ENCODE measurements at places on chromosomes 3 and 15. TPM values are rescaled to one million over a fixed set of nuclear protein-coding genes. Genes with fewer than 3 reads are reported as not detected.

DNA sequence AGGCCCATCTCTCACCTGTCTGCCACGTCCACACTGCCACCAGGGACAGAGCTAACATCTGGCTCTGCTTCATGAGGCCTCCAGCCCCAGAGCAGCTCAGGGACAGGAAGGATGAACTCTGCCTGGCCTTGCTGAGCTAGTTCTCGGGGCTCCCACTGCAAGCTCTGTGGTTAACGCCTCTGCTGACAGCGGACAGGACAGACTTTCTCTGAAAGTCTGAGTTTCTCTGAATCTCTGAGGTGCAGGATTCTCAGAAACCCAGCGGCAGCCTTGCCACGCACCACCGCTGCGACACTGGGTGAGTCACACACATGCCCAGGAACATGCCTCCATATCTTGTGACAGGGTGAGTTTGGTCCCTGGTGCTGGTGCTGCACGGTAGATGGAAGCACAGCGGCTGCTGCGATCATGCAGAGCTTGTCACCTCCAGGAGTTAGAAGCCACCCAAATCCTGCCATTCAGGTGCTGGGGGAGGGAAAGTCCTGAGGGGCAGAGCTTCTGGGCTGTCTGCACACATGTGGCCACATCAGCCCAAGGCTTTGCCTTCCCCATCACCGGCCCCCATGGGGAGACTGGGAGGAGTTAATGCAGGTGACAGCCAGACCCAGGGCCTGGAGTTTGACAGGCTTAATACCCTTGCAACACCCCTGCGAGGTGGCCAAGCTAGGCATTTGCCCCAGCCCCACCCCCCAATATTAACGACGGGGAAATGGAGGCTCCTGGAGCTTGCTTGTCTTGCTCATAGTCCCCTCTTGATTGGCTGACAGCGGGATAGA, 267.0 kb downstream of the PLCL2 start:
- DNase-seq: no peak

GRCh38 chr3:152328841-152329240, 60.1 kb downstream of the MBNL1 start:
- DNase-seq: peak; percentile 83

GRCh38 chr3:4758957-4759656, 220.1 kb upstream of the BHLHE40 start:
- DNase-seq: no peak

- DNase-seq: no peak
Observed at GRCh38 chr15:25246641-25247406, 192.0 kb downstream of the UBE3A start.

- no peak for DNase-seq
Observed at GRCh38 chr3:56443372-56443771, 24.9 kb downstream of the ERC2 start.

DNA sequence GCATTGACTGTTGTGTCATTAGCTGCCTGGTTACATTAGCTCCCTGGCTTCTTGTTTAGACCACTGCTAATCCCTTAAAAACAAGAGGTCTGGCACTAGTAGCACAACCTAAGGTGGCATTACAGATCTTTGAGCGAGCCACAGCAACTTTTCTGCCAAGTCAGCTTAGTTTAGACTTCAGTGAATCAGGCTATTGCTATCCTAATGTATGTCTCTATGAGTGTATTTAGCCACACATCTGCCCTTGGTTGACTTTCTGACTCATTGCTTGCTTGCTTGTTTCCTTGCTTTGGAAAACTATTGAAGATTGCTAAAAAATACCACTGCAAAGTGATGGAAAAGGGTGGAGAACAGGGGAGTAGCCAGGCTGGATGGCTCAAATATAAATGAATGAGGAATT, 50.2 kb downstream of the CHP1 start:
- peak; percentile 79 for DNase-seq

- no peak for DNase-seq
Observed at GRCh38 chr3:159249472-159250174, 447.8 kb downstream of the MFSD1 start.

DNA sequence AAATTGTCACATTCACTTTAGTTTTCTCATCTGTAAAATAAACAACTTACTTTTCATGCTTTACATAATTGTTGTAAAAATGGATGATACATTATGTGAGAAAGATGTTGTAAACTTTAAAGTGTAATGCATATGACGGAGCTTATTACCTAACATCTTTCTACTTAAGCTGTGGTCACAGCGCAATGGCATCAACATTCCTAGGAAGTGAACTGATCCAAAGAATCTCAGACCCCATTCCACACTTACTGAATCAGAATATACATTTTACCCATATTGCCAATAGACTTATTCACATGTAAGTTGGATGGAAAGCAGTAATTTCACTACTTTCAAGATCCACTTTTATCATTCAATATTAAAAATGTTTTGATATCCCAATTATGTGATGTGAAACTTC, 497.5 kb downstream of the FGF12 start:
- DNase-seq: no peak

GRCh38 chr3:52299879-52300611, 12.4 kb downstream of the GLYCTK start:
- peak; percentile 28 for DNase-seq

- no peak for DNase-seq
Observed at GRCh38 chr15:90059208-90059985, 42.9 kb downstream of the IDH2 start.

GRCh38 chr3:43361077-43361476, 74.7 kb downstream of the SNRK start:
- DNase-seq: no peak

DNA sequence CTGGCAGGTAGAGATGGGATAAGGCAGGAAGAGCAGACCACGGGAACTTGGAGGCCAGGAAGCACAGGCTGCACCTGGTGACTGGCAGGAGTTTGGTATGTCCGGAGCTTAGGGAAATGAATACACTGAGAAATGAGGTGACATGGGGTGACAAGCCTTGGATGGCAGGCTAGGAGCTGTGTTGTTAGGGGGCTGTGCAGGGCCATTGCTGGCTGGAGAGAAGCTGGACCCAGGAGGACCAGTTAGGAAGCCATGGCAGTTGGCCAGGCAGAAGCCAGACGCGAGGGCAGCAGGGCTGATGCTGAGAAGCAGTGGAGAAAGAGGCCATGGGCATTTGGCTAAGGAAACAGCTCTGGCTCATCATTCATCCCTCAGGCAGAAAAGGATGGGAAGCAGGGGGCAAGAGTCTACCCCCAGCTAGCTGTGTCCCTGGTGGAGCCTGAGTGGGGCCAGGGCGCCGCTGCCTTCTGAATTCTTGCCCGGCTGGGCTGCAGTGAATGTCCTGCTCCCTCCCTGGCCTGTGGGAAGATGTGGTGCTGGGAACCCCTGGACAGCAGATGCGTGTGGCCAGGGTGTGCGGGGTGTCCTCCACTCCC, 255.8 kb downstream of the FAM43A start:
- DNase-seq: no peak

- no peak for DNase-seq
Observed at GRCh38 chr3:32532434-32532833, 29.8 kb upstream of the CMTM6 start.

DNA sequence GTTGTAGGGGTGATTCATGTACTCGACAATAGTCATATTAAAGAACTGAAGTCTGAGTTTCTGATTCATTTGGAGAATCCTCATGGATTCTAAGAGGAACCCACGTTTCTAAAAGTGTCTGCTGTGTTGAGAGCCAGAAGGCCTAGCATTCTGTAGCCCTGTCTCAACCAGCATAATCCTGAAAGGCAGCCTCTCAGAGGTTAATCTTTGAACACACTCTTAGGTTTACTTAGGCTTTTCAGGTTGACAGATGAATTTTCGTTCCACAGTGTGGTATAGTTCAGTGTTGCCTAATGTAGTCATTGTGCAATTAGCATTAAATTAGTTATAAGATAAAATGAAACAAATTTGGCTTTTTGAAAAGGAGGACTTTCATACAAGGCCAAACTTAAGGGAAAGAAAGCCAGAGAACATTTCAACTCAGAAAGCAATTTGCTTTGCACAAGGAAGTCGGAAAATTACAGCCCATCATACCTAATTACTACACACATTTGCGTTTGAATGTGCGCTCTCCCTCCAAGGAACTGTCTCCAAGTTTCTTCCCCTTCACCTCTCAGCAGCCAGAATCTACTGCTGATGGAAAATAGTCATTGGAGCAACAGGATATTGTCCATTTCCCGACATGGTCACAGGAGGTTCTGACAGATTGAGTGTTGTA, 42.0 kb downstream of the AGBL1 start:
- DNase-seq: no peak

- no peak for DNase-seq
Observed at GRCh38 chr3:128683957-128684356, 33.3 kb upstream of the RPN1 start.

DNA sequence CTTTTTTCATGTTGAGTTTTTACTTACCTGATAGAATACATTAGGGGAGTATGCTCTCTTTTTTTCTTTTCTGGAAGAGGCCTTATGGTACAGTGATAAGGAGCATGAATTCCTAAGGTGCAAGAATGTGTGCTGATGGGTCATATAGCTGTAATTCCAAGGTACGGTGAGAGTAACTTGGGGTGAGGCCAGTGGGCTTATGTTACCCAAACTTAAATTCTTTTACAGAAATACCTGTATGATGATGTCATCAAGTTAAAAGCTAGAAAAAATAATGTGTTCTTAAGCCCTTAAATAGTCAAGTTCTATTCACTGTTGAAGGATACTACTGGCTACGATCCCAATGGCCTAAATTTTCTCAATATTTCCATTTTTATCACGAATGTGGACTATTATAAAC, 111.2 kb downstream of the GMPS start:
- no peak for DNase-seq

GRCh38 chr3:142888481-142889211, at the start of gene PCOLCE2:
PCOLCE2 (minus strand) TSS chr3:142889083; CDS start chr3:142888896, 187 bp downstream.
- DNase-seq: peak; percentile 16

DNA sequence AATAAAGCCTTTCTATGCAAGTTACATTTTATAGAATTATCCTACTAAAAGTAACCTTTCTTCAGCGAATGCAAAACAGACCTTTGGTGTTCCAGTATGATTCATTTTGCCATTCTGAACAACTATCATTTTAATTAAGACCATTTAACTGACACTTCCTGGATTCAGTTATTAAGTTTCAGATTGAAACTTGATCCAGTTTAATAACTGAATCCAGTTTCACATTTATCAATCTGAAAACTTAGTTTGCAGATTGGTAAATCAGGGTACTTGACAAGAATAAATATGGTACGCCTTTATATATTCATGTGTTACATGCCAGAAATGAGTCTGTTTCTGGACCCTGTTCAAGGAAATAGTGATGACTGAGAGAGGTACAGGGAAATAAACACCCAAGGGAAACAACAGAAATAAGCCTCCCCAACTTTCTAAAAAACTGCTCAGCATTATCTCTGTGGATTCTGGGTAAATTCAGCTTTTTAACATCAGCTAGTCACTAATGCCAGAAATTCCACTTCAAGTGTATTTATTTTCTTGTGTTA, 23.3 kb upstream of the NFKBIZ start:
- no peak for DNase-seq

DNA sequence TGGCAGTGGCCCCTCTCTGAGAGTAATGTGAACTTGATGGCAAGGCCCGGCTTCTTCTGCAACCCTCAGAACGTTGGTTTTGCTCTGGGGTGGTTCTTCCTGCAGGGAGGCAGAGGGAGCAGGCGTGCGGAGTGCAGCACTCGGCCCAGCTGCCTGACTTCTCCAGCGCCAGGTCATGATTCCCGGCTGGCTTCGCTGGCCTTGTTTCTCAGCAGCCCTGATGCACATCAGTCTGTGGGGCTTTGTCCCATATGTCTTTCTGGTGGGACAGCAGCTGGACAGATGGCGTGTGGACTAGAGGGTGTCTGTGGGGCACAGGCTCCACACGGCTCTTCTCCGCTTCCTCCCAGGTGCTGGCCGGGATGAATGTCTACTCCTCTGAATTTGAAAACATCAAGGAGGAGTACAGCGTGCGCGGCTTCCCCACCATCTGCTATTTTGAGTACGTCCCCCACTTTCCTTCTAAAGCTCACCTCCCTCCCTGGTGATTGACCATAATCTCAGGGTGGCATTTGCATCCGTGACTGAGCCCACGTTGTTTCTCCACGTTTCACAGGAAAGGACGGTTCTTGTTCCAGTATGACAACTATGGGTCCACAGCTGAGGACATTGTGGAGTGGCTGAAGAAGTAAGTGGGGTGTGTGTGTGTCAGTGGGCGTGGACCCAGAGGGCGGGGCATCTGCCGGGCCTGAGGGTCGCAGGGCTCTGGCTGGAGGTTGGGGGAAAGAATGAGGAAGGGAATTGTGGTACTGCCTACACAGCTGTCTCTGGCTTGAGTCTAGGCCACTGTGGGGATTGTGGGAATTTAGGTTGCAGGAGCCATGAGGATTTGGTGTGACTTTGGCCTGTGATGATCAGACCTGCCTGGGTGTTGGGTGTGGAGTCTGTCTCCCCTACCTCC, 57.1 kb downstream of the PDIA5 start:
- DNase-seq: no peak

- no peak for DNase-seq
Observed at GRCh38 chr15:67224889-67225288, 29.6 kb downstream of the AAGAB start.

DNA sequence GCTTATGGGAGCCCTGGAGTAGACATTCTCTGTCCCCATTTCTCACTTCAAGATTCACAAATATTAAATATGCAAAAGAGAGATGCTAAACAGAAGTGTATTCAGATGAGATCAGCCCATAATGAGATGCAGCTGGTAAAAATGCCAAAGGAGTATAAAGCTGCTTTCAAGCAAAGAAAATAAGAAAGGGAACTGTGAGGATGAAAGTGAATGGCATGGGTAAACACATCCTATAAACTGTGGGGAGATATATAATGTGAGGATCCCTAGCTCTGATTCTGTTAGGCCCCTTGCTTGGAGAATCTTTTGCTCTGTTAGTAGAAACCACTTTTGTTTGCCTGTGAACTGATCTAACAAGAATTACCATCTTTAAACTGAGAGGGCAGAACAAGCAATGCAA, 396.6 kb downstream of the SOX2 start:
- no peak for DNase-seq

- DNase-seq: no peak
Observed at GRCh38 chr3:159764490-159765029, 224.1 kb upstream of the IL12A start.

GRCh38 chr3:27616031-27616430, 106.1 kb downstream of the EOMES start:
- no peak for DNase-seq

GRCh38 chr15:22903961-22904534, 65.6 kb downstream of the NIPA2 start:
- no peak for DNase-seq

- DNase-seq: peak; percentile 55
Observed at GRCh38 chr3:143170676-143171075, 51.1 kb downstream of the CHST2 start.

GRCh38 chr3:197493049-197493448, 62.7 kb downstream of the BDH1 start:
- no peak for DNase-seq

Gene LRRC49
- 14.5 TPM for total RNA-seq

Gene MEIS2
- total RNA-seq: 21.5 TPM

Gene CYP1A2
- not detected for total RNA-seq

Gene KNL1
- total RNA-seq: 90.1 TPM

Gene ALG1L2
- not detected for total RNA-seq

Gene ZBBX
- total RNA-seq: not detected

Gene ARGFX
- not detected for total RNA-seq

Gene ZIC4
- total RNA-seq: 0.10 TPM

Gene ZCWPW2
- 0.20 TPM for total RNA-seq

Gene SPSB4
- total RNA-seq: not detected
